M059J (cell line): ENCODE measurements at places on chromosomes 16 and 17. TPM values are rescaled to one million over a fixed set of nuclear protein-coding genes. Genes with fewer than 3 reads are reported as not detected.

- peak; percentile 83 for DNase-seq
These were observed 7.0 kb downstream of the KRT14 start for GRCh38 chr17:41579484-41580243.

- peak; percentile 88 for DNase-seq
These were observed 36.7 kb downstream of the CMIP start for GRCh38 chr16:81481207-81481821.

- peak; percentile 99 for DNase-seq
These were observed 24.3 kb downstream of the TK2 start for GRCh38 chr16:66525396-66526180.

The REXO5 gene
- 9.5 and 12.8 TPM in 2 replicates for total RNA-seq

The ARHGAP44 gene
- not detected in 2 replicates for total RNA-seq
